Germinal center (tissue), 1 donor: ENCODE measurements at places on chromosomes 6 and 20.

- DNase-seq: no peak
These were observed 448.3 kb upstream of the HSF2 start for GRCh38 chr6:121951123-121951522.

DNA sequence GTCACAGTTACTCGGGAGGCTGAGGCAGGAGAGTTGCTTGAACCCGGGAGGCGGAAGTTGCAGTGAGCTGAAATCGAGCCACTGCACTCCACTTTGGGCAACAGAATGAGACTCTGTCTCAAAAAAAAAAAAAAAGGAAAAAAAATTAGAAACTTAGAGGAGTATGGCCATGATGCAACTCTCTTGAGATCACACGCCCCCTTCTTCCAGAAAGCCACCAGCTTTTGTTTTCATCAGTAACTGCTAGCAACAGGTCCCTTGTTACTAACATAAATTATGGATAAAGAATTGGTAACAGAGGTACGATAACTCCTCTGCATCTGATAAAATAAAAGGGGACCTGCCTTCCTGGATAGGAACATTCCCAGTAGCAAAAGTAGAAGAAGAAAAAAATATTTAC is 308.2 kb downstream of the CD83 start:
- no peak for DNase-seq

DNA sequence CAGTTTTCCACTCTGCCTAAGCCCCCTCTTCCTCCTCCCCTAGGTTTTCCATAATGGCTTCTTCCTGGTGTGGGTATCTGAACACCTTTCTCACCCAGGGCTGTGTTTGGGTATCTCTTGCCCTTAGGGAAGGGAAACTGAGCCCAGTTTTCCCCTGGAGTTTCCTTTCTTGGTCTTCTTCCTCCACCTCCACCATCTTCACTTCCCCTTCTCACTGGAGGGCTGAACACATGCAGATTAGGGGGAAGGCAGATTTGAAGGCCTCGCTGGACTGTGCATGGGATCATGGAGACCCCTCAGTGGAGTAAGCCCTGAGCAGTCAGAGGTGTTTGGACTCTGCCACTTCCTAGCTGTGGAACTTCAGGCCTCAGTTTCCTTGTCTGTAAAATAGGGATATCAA is 27.8 kb downstream of the FOXP4 start:
- DNase-seq: no peak

- no peak for DNase-seq
These were observed 519.6 kb downstream of the DOK5 start for GRCh38 chr20:54995011-54995410.

DNA sequence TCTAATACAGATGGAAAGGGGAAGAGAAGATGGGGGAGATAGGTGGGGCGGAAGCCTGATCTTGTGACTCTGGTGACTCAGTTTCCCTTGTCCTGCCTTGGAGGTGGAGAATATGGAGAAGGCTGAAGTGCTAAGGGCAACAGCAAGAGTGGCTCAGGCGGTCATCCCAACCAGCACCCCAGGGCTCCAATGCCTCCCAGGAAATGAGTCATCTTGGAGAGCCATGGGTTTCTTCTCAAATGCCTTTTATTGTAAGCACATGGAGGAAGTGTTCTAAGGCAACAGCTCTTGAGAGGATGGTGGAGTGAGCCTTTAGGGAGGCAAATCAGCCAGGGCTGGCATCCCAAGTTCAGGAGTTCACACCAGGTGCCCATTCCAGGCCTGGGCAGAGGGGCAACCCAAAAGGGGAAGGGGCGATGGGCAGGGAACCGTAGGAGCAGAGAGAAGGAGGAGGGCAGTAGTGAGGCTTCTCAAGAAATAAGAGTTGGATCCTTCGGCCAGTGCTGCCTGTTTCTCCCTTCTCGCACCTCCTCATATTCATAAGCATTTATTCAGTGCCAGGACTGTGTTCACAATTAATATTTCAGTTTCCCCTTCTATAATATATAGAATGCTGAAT is 13.2 kb upstream of the AHCY start:
- DNase-seq: no peak

- DNase-seq: no peak
These were observed 398.8 kb downstream of the HACE1 start for GRCh38 chr6:104460738-104461483.

DNA sequence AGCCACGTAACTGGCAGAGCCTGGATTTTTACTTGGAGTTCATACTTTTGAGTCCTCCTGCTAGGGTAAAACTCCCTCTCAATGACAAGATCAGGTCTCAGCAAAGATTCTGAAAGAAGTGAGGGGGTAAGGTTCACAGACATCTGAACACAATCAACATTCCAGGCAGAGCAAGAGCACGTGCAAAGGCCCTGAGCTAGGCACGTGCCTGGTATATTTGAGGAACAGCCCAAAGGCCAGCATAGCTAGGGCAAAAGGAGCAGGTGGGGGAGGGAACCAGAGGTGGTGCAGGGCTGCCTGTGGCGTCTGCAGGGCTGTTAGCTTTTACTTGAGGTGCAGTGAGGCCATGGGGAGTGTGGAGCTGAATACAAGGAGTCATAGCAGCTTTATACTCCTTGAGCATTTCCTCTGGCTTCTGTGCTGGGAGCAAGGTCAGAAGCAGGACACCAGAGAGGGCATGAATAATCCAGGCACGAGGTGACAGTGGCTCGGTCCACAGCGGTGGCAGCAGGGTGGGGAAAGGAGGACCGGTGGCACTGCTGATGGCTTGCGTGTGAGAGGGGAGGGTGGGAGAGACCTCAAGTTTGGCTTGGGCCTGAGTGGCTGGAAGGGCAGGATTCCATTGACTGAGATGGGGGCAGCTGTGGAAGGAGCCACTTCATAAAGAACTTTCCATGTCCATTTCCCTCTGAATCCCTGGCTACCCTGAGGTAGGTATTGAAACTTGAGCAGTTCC is 57.0 kb downstream of the DLGAP4 start:
- DNase-seq: no peak

DNA sequence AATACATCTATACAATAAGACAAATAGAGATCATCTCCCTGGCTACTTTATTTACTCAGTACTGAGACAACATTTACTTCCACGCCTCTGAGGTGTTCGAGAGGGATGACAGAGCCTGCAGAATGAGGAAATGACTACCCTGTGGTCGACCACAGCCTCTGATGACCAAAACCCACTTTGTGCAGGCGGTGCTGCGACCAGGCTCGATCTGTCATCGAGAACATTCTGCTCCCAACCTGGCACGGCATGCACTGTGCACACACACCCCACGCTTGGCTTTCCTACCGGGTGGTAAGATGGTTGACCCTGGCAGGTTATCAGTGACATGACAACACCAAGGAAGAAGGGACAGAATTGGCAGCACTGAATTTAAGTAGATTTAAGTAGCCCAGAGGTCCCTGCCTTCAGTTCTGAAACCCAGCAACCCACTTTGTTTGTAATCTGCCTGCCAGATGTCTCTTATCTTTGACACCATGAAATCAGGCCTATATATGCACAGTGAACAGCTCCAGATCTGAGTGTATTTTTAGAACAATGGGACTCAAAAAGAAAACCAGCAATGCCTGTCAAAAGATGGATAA is 42.6 kb downstream of the TTI1 start:
- DNase-seq: peak; percentile 45

DNA sequence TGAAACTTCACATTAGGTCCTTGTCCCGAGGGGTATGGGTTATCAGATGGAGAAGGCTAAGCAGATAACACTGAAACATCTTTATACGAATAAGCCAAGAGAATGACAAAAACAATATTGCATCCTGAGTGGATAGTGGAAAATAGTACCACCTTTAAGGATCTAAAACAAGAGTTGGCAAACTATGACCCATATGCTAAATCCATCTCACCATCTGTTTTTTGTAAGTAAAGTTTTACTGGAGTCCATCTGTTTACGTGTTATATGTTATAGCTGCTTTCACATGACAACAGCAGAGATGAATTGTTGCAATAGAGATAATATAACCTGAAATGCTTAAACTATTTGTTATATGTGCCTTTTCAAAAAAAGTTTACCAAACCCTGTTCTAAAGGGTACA is 76.1 kb upstream of the TRDN start:
- no peak for DNase-seq

- DNase-seq: no peak
These were observed 6.4 kb upstream of the MICAL1 start for GRCh38 chr6:109461733-109462526.

- DNase-seq: no peak
These were observed 40.5 kb upstream of the GATA5 start for GRCh38 chr20:62516338-62516737.

- DNase-seq: no peak
These were observed 165.7 kb upstream of the RREB1 start for GRCh38 chr6:6942091-6942490.

- no peak for DNase-seq
These were observed 29.3 kb downstream of the GMPR start for GRCh38 chr6:16267428-16268263.

- DNase-seq: no peak
These were observed 97.1 kb upstream of the AKAP12 start for GRCh38 chr6:151142676-151143075.

DNA sequence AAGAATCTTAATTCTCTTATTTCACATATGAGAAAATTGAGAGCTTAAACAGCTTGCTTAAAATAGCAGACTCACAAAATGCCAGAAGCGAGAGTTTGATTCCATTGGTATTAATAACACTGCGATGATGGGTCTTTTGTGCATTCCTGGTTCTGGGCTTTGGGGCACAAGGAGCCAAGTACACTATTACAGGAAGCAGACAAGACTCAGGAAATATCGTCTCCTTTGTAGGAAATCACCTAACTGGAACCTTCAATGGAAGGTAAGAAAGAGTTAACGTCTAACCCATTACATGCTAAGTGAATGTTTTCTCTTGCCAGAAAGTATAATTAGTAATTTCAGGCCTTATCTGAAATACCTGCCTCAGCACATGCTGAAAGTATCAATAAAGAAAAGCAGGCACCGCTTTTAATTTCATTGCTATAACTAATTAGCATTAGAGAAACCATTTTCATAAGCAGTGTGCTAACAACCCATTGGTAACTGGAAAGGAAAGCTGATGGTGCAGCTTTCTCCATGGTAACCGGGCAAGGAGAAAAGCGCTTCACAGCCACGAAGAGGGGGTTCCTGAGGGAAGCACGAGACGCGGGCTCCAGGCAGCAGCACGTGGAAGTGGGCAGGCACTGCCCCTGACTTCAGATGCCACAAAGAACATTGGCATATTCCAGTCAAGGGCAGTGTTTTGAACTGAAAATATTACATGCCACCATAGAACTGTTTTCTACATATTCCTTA is 206.7 kb upstream of the AGPAT4 start:
- no peak for DNase-seq

GRCh38 chr6:169861431-169862042 is 110.1 kb downstream of the ERMARD start:
- no peak for DNase-seq

- no peak for DNase-seq
These were observed 132.6 kb upstream of the SMLR1 start for GRCh38 chr6:130694606-130695005.

DNA sequence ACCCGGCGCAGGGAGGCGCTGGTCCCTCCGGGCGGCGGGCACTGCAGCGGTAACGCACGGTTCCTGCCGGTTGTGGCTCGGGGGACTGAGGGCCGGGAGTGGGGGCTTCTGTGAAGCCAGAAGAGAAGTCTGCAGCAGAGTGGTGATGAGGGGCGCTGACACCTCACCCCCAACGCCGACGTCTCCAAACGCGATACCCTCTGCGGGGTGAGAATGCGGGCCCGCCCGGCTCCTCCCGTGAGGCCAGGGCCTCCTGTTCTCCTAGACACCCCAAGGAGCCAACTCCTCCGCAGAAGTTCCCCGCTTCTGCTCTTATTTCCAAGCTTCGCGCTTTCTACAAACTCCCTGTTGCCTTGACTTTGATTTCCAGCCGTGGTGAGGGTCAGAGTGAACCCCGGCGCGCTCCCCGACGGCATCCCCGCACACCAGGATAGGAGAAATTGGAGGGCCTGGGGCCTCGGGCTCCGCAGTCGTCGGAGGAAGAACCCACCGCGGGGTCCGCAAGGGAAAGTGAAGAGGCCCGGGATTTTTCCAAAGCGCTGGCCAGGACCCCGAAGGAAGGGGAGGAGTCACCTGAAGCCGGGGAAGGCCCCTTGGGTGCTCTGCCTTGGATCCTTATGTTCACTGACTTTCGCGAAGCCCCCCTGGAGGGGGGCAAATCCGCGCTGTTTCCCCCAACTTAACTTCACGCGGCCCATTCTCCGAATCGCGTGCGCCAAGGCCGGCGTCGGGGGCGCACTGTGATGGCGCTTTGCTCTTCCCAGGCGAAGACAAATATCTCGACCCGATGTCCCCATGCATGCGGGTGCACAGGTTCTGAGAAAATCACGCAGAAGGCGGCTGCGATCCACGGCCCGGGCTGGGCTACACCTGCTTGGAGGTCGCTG is 3.1 kb upstream of the INSM1 start:
- no peak for DNase-seq

DNA sequence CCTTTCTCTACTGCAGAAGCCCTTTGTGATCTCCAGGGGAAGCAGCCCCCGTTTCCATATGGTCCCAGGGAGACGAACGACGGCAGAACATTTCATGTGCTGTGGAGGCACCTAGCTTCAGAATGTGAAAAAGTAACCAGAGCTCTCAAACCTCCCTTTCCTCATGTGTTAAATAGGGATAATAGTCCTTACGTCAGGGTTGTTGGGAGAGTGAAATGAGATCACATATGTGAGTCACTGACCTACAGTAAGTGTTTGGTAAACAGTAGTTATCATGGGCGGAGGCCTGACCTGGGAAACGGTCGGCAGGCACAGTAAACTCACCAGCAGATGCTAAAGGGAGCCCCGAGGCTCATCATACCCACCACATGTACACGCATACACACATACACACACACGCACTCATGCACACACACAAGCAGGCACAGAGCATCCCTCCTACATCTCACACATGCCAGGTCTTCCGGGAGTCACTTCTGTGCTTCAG is 89.7 kb downstream of the LY86 start:
- DNase-seq: no peak

GRCh38 chr20:22623211-22623610 is 38.8 kb upstream of the FOXA2 start:
- no peak for DNase-seq
